Skin of body (tissue), 3 donors: ENCODE measurements at places on chromosomes 1 and 21. TPM values are rescaled to one million over a fixed set of nuclear protein-coding genes. Genes with fewer than 3 reads are reported as not detected.

ARF1 gene
- total RNA-seq = 120 TPM

DCDC2B gene
- total RNA-seq = not detected

LINGO4 gene
- 0.10 TPM for total RNA-seq

ERO1B gene
- 7.3 TPM for total RNA-seq

MPL gene
- total RNA-seq = 0.10 TPM

MAN1C1 gene
- 7.9 TPM for total RNA-seq

NUAK2 gene
- 2.0 TPM for total RNA-seq

DNA sequence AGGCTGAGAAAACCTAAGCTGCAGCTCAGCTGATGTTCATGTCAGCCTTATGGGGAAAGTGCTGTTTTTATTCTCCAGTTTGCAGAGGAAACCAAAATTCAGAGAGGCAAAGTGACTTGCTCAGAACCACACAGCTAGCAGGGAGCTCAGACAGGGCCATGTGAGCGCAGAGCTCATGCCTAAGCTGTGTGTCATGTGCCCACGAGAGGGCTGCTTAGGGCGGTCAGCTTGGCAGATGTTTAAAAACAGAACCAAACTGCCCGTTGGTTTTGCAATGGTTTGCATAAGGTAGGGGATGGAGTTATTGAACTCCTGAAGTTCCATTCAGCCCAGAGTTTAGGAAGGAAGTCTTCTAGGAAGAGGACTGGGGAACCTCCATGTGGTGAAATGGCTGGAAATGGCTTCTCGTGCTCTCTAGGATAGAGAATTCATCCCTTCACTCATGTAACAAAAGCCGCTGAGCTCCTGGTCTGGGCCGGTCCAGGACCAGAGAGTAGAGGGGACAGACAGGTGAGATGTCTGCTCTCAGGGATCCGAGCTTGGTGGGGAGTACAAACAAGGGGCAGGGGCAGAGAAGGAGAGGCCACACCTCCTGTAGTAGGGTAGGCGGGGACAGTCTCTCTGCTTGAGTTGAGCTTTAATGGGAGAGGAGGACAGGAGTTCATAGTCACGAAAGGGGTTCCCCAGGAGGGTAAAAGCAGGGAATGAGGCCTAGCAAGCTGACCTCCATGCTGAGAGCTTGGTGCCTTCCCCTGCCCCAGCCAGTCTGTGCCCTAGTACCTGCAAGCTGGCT lies 46.9 kb downstream of the ARHGEF10L start:
- DNase-seq = no peak

GRCh38 chr1:226678701-226679100 lies 60.4 kb downstream of the ITPKB start:
- DNase-seq = no peak

- DNase-seq = no peak
Measured at GRCh38 chr1:24853649-24854048, 76.4 kb downstream of the RUNX3 start.

DNA sequence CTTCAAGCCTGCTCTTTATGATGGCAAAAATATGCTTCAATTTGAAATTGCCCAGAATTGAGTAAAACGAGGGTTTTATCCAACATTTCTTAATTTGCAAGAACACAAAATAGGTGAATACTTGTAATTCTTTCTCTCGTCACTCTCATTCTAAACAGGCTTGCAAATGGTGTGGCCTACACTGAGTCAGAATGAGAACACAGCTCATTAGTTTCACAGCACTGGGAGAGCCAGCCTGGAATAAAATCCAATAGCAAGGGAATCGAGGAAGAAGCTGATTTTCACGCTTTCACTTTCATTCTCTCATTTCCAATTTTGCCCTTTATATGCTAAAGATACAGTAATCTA lies 537.5 kb downstream of the LTN1 start:
- DNase-seq = no peak

DNA sequence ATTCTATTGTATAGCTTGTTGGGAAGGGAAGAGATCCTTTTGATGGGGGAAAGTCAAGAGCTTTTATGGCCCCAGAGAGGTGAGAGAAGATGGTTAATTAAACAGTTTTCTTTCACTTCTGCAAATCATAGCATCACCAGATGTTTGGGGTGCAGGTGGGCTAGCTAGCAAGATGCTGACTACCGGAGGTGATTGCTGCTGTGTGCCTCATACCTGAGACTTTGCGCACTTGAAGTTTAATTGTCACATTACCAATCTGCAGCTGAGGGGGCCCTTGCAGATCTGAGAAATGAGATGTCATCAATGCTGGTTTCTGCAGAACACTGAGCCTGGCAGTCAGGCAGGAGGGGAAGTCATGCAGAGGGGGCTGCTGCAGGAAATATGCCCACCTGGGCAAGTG lies 73.9 kb downstream of the SNRPE start:
- DNase-seq = no peak

DNA sequence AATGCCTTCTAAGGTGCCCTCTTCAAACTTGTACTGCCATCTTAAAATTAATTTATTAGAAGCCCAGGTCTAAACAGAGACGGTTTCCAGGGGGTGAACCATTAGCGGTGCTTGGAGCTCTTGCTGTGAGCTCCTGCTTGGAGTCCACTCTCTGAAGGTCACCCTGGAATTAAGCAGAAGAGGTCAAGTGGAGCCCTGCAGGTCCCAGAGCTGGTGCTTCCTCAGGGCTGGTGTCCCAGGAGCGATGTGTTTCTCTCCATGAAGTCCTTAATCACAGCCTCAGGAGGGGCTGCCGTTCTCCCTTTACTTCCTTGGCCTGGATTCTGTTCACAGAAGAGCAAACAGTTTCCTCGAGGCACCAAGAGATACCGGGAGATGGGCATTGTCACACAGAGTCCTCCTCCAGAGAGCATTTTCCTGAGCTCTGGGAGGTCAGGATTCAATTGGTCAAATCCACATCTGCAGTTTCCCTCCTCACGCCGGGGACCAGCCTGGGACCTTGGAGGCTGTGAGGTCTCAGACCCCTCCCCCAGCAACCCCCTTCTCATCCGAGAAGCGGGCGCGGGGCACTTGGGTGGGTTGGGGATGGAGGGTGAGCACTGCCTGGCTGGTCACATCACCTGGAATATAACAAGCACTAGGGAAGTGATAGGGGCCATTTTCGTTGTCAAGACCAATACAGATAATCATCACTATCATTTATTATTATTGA lies 310.4 kb downstream of the AJAP1 start:
- no peak for DNase-seq

DNA sequence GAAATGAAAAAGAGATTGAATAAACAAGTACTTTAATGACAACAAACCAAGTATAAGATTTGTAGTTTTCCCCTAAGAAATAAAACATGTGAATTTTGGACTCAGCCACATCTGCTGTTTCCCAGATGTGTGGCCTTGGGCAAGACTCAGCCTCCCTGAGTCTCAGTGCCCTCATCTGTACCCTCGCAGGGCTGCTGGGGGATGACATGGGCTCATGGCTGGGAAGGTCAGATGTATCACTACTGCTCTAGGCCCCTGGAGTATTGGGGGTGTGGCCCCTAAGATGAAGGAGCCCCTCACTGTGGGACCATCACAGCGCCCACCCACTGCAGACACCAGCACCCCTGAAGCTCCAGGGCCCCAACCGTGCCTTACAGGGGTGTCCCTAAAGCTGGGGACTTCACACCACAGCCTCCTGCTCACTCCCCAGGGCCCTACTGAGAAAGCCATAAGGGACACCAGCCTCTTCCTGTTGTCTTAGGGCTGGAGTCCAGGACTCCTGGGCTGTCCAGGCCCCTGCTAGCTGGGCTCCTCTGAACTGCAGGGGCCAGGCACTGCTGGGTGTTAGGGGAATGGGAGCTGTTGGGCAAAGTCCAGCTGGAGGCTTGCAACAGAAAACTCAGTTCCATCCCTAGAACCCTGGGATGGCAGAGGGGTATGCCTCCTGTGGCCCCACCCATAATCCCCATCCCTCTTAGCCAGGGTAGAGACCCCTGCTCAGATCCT lies 104.0 kb upstream of the WNT4 start:
- DNase-seq = peak; percentile 69

GRCh38 chr1:62070384-62071011 lies 124.2 kb upstream of the L1TD1 start:
- no peak for DNase-seq

- DNase-seq = no peak
Measured at GRCh38 chr1:14961661-14962267, 191.8 kb upstream of the TMEM51 start.

- no peak for DNase-seq
Measured at GRCh38 chr1:27763358-27763757, 9.7 kb upstream of the STX12 start.

DNA sequence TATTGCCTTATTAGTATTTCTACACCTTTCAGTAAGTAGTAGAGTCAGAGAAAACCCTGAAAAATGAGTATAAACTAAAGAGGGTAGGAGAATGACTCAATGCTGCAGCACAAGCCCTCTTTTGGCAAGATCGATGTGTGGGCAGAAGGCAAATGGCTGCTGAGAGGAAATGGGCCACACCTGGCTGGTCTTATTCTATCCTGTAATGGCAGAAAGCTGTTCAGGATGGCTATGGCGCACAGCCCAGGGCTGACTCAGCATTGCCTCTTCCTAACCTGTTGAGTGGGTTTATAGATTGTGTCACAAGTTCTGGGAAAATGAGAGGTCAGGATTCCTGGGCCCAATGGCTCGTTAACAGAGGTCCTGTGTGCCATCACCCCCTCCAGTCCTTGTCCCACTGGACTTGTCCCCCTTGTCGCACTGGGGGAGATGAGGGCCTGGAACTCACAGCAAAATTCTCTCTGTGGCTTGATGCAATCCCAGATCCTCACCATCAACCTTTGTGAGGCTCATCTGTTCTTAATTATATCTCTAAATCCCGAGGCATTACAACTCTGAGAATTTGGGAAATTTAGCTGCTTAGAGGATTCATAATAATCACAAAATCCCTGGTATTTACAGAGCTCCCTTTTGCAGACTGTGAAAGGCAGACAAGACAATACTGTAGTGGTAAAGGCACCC lies 13.2 kb downstream of the HMGB4 start:
- DNase-seq = no peak

- no peak for DNase-seq
Measured at GRCh38 chr1:20227704-20228103, 41.4 kb upstream of the PLA2G2C start.

DNA sequence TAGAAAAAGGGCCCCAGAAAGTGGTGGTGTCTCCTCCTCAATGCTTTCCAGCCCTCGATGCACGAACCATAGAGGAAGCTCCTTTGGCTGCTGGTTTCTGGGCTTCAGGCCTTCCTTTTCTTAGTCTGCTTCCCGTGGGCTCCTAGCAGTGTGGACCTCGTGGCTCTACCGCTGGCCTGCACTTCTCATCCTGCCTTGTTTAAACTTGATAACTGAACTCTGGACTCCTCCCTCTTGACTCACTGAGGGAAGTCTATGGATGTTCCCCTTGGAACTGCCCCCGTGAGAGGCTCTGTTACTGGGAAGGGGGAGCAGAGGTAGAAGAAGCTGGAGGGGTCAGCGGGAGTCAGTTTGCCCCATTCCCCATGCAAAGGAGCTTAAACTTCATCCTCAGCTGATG lies 75.3 kb upstream of the WDR26 start:
- DNase-seq = no peak

- no peak for DNase-seq
Measured at GRCh38 chr1:200184196-200184595, 156.7 kb downstream of the NR5A2 start.

GRCh38 chr1:99643021-99643779 lies 2.7 kb upstream of the PALMD start:
- DNase-seq = no peak

GRCh38 chr1:53851571-53852285 lies 13.6 kb upstream of the NDC1 start:
- DNase-seq = no peak

DNA sequence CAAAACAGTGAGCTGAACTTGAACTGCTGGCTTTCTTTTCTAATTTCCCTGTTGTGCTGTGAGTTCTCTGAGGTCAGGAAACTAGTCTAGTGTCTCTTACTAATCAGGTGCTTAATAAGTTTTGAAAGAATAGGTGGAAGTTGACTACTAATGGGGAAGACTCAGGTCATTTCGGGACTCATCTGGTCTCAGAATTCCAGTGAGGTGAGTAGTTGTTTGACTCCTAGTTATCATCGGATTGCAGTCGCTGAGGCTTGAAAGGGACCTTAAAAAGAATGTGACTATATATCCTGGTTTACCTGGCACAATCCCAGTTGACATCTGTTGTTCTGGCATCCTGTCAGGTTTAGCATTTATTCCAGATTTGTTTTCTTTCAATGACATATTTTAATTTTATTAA lies 81.4 kb upstream of the SPAG17 start:
- DNase-seq = no peak

DNA sequence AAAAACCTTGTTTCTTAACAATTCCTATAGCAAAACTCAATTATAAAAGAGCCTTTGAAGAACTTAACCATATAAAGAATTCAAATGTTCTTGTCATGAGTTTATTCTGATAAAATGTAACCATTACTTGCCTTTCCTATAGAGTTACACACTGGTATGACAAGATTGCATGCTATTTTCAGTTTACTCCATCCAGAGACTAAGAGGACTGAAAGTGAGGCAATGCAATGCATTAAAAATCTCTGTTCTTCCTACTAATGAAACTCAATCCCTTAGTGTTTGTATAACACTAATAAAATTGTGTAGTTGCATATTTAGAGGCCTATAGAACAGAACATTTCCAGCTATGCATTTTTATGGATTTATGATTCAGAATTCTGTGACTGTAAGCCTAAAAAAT lies 88.1 kb downstream of the COP1 start:
- DNase-seq = no peak

- no peak for DNase-seq
Measured at GRCh38 chr1:40936931-40937339, 42.6 kb upstream of the CTPS1 start.

- peak; percentile 67 for DNase-seq
Measured at GRCh38 chr1:225941187-225941941, at the start of gene LEFTY2. Gene LEFTY2, minus strand, starts transcription at chr1:225941220. Its CDS starts 80 bp downstream, at chr1:225941140.

DNA sequence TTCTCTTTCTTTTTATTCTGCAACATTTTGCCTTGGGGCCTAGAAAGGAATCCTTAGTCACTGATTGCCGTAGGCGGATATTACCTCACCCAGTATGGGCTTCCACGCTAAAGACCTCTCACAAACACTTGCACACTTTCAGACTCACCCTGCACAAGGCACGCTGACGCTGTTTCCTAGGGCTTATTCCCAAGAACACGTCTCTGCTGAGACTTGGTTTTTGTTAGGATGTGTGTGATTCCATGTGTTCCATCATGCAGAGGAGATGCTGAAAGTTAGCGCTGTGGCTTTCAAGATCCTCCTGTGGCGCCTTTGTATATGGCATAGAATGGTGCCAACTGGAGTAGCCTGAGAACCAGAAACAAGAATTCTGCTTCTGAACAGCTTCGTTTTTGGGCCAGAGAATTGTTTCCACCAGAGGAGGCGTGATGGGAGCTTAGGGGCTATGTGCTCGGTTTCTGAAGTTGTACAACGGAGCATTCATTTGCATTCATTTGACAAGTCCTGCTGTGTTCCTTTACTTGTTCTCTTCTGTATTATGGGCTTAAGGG lies 297.0 kb downstream of the DISC1 start:
- DNase-seq = no peak

DNA sequence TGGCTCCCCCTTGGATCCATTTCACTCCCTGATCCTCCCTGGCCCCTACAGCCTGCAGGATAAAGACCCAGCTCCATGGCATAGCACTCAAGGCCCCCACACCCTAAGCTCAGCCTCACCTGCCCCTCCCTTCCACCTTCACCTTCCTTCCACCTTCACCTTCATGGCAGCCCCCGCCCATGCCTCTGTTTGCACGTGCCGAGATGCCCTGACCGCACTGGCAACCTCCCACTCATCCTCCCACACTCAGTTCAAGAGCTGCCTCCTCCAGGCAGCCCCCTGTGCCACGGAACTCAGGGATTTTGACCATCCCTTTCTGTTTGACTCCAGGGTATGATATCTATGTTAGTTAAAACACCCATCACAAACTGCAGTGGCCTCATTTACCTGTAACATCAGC lies 109.8 kb downstream of the RAVER2 start:
- DNase-seq = no peak
